ENCODE measurements at places on chromosomes 7 and 10. TPM values are rescaled to one million over a fixed set of nuclear protein-coding genes. Genes with fewer than 3 reads are reported as not detected.

HILPDA gene
- total RNA-seq = 24.2 TPM

HTR7 gene
- not detected for total RNA-seq

SPDYE3 gene
- total RNA-seq = 0.05 TPM

SLC13A1 gene
- not detected for total RNA-seq

CLCN1 gene
- not detected for total RNA-seq

OR6B1 gene
- total RNA-seq = not detected

UPP1 gene
- 9.3 TPM for total RNA-seq

GPER1 gene
- total RNA-seq = 1.6 TPM

GPR26 gene
- total RNA-seq = not detected

GUSB gene
- total RNA-seq = 26.7 TPM

DNAJC12 gene
- 3.0 TPM for total RNA-seq

NYAP1 gene
- total RNA-seq = not detected

FAM25A gene
- total RNA-seq = not detected

CALHM3 gene
- not detected for total RNA-seq

ARF5 gene
- 279 TPM for total RNA-seq

METTL27 gene
- total RNA-seq = 1.4 TPM

GDF2 gene
- not detected for total RNA-seq

ALOX5 gene
- 32.4 TPM for total RNA-seq

YKT6 gene
- 116 TPM for total RNA-seq

DOCK4 gene
- 50.4 TPM for total RNA-seq

MOGAT3 gene
- total RNA-seq = not detected

Measured in renal cortical epithelial cell (primary cell).